NCI-H1417 (cell line): ENCODE measurements at places on chromosomes 16 and 17.

- DNase-seq: no peak
Measured at GRCh38 chr17:49353607-49354006, 8.4 kb downstream of the ZNF652 start.

DNA sequence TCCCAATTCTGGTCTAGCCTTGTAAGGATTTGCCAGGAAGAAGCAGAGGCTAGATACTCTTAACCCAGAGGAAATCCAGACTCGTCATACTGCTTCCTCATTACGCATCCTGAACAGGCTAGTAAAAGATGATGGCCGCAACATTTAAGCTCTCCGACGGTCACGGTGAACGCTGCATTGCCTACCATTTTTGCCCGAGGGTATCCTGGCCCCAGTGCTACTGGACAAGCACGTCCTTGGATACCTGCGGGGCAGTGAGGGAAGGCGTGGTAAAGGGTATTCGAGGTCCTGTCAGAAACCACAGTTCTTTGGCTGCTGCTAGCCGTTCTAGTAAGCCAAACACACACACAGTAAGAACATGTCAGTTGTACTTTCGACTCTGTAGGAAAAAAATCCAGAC lies 36.6 kb downstream of the METTL16 start:
- DNase-seq: no peak

GRCh38 chr17:51507444-51507843 lies 247.1 kb downstream of the UTP18 start:
- DNase-seq: no peak

- peak; percentile 5 for DNase-seq
Measured at GRCh38 chr17:1573932-1574696, 11.5 kb upstream of the PITPNA start.

GRCh38 chr16:82197540-82198240 lies 27.7 kb upstream of the MPHOSPH6 start:
- DNase-seq: no peak

DNA sequence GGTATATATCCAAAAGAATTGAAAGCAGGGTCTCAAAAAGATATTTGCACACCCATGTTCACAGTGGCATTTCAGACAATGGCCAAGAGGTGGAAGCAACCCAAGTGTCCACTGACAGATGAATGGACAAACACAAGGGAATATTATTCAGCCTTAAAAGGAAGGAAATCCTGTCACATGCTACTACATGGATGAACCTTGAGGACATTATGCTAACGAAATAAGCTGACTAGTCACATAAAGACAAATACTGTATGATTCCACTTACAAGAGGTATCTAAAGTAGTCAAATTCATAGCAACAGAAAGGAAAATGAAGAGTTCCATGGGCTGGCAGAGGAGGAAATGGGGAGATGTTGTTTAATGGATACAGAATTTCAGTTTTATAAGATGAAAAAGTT lies 41.4 kb downstream of the TEX2 start:
- DNase-seq: no peak

DNA sequence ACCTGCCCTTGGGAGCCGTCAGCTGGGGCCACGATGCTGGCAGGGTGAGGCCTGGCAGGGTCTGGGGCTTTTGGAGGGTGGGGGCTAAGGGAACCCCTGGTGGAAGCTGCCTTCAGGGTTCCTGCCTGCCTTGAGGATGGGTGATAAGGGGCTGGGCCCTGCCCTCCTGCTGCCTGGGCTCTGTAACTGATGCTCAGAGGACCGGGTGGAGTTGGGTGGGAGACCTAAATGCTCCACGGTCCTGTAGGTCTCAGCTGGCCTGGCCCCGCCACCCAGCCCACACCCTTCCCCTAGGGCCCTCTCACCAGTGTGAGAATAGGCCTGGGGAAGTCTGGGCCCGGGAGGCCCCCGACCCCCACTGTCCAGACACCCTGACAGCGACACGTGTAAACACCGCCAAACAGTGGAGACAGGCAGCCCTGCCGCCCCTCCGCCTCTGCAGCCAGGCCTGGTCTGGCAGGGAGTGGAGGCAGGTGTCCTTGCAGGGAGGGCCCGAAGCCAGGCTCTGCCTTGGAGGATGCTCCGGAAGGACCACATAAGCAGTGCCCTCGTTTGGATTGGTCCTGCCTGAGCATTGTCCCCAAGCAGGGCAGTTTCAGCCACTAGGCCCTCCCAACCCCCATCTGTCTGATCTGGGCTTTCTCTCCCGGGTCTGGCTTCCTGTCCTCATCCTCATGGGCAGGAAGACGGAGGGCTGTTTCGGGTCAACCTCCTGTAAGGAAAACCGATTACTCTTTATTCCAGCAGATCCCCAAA lies 6.5 kb upstream of the BAHCC1 start:
- DNase-seq: peak; percentile 46

- no peak for DNase-seq
Measured at GRCh38 chr16:9118170-9118569, 26.7 kb downstream of the HAPSTR1 start.

GRCh38 chr17:68710035-68710780 lies 109.0 kb upstream of the FAM20A start:
- DNase-seq: no peak

GRCh38 chr16:23148513-23149266 lies 562 bp downstream of the USP31 start:
- peak; percentile 72 for DNase-seq

GRCh38 chr16:72487283-72487682 lies 315.3 kb upstream of the PMFBP1 start:
- DNase-seq: no peak

DNA sequence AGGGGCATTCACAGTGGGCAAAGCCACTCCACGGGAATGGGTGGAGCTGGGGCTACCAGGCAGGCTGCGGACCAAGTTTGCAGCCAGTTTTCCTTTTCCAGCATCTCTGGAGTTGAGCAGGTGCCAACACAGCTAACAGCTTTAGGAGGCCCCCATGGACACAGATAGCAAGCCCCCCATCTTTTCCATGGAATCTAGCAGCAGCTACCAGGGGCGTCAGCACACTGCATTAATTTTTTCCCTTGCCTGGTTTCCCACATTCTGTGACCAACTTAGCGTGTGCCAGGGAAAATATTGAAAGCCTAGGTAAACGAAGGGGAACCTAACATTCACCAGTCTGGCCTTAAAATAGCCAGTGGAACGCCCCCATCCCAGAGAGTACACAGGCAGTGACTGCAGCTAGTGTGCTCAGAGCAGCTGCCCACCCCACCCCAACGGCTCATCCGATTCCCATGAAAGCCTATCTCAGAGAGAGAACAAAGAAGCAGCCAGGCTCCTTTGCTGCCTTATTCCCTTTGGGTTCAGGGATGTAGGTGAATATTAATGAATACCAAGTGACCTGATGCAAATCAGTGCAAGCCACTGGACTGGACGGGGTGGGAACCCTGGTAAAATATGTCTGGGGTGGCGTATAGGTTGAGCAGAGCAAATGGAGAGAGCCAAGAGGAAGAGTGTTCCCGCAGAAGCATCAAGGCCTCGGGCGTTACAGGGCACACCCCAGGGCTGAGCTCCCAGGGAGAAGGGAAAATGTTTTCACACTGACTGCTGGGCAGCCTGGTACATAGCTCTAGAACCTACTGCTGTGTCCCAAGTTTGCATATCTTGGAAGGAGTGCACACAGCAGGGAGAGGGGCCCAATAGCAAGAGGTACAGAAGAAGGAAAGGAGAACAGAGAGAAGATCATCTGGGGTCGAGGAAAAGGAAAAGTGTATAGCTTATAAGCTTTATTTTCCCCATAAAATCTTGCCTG lies 73.9 kb upstream of the SOX9 start:
- no peak for DNase-seq

GRCh38 chr16:87550495-87550961 lies 51.8 kb upstream of the JPH3 start:
- peak; percentile 5 for DNase-seq

GRCh38 chr17:58680038-58680369 lies 11.8 kb downstream of the TEX14 start:
- no peak for DNase-seq

- DNase-seq: peak; percentile 13
Measured at GRCh38 chr16:52581530-52581929, 34.6 kb upstream of the TOX3 start.

GRCh38 chr16:68713361-68713760 lies 23.7 kb upstream of the CDH1 start:
- DNase-seq: no peak

- peak; percentile 77 for DNase-seq
Measured at GRCh38 chr17:61402978-61403800, 3.5 kb downstream of the TBX2 start.

DNA sequence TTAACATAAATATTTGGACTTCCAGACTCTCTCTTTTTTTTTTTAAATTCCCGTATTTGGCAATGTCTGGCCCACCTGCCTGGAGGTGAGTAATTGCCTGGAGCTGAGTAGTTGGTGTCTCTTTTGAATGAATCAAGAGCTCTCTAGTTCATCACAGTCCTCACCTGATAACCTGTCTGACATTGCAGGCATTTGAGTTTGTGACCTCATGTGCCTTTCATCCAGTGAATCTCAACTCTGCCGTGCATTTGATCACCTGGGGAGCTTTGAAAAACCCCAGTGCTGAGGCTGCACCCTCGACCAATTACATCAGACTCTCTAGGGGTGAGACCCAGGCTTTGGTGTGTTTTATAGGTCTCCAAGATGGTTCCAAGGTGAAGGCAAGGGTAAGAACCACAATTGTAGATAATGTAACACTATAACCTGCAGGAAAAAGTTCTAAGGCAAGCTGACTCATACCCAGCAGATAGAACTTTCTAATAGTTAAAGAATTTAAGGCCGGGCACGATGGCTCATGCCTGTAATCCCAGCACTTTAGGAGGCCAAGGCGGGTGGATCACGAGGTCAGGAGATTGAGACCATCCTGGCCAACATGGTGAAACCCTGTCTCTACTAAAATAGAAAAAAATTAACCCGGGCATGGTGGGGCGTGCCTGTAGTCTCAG lies 24.5 kb upstream of the HS3ST2 start:
- no peak for DNase-seq

DNA sequence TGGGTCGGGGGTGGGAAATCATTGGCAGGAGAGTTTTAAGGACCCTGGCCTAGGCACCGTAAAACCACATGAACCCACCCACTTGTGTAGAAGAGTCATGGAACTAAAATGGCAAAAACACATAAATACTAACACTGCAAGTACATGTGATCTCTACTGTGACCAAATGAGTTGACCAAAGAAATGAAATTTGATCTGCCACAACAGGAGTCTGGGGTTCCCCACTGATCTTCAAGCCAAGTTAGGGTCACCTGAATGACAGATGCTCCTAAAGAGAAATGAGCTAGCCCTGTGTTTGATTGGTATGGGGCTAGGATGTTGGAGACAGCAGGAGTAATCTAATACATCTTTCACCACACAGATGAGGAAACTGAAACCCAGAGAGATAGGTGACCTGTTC lies 21.5 kb upstream of the SKAP1 start:
- no peak for DNase-seq

DNA sequence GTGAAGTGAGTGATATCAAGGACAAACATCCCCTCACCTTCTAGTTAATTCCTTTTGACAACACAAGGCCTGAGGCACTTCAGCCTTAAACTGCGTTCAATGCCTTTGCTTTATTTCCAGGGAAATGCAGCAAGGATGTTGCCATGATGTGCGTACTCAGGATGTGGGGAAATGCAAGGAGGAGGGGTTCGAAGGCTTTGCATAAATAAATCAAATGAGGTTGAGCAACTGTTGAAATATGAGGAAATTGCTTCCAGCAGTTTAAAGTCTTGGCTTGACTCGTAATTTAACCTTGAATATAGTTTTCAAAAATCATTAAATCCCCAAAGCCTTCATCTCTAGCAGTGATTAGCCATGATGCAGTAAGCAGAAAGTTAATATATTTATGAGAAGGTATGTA lies 81.8 kb upstream of the CCL2 start:
- no peak for DNase-seq

DNA sequence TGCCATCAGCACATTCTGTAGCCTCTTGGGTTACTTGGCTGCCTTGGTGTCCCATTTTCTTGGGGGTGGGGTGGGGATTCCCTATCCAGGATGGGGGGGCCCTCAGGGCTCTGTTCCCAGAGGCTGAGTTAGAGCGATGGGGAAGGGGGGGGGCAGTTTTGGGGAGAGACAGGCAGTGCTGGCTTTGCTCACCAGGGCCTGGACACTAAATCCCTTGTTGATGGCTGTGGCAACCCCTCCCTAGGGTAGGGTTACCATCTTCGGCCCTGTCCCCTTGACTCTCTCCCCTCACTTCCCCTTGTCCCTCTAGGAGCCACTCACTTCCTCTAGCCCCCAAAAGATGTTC lies 660 bp upstream of the ATP2A1 start:
- DNase-seq: no peak

GRCh38 chr16:65961476-65962143 lies 404.9 kb upstream of the CDH5 start:
- no peak for DNase-seq

DNA sequence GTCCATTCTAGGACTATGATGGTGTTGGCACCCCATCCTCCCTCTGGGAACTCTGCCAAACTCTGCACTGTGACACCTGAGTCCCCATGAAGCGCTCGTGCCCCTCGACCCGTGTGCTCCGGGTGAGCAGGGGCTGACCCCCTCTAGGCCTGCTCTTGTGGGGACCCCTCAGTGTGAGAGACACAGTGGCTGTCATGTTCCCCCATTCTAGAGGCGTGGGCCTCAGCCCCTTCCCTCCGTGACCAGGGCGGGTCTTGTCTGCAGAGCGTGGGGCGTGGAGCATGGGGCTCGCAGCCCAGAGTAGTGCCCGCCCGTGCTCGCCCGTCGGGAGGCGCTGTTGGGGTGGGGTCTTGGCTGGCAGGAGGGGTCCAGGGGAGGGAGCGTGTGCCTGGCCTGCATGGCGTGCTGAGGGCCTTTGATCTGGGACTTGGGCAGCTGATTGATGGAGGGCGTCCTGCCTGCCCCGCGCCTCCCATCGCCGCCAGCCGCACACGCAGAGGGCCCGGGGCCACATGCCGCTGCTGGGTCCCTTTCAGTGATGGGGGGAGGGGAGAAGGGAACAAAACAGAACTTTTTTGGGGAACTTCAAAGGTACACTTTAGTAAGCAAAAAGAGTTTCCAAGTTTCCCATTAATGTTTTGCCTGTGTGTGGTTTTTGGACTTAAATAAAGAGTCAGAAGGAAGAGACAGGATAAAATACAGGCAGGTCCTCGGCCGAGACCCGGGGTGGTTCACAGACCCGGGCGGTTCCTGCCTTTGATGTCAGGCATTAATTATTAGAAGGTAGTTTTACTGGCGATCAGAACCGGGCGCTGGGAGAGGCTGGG lies 22.5 kb downstream of the CENPX start:
- DNase-seq: no peak

GRCh38 chr17:29112771-29113295 lies 67.4 kb downstream of the MYO18A start:
- no peak for DNase-seq
